Heart left ventricle (tissue), 16 donors: ENCODE measurements at places on chromosomes 7 and 10. TPM values are rescaled to one million over a fixed set of nuclear protein-coding genes. Genes with fewer than 3 reads are reported as not detected.

Gene ZCWPW1
- polyA plus RNA-seq: 5.1 TPM

Gene FKBP9
- 56.2 TPM for polyA plus RNA-seq

Gene GSAP
- polyA plus RNA-seq: 1.7 TPM

Gene CNPY1
- not detected for polyA plus RNA-seq

Gene RNF148
- polyA plus RNA-seq: 0.19 TPM

Gene PAPSS2
- polyA plus RNA-seq: 1.9 TPM

Gene NAT16
- not detected for polyA plus RNA-seq

Gene PRKG1
- 5.5 TPM for polyA plus RNA-seq

- no peak for DNase-seq
These were observed 65.9 kb downstream of the FGFR2 start for GRCh38 chr10:121532292-121532864.

GRCh38 chr7:127146746-127147536 lies 105.8 kb downstream of the GRM8 start:
- no peak for DNase-seq

DNA sequence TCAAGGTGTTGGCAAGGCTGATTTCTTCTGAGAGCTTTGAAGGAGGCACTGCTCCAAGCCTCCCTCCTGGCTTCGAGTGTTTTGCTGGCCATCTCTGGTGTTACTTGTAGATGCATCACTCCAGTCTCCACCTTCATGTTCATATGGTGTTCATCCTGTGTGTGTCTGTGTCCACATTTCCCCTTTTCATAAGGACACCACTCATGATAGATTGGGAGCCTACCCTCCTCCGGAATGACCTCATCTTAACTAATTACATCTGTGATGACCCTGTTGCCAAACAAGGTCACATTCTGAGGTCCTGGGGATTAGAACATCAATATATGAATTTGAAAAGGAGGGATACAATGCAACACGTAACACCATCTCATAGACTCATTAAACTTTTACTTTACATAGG lies 119.0 kb downstream of the CREB5 start:
- DNase-seq: no peak

DNA sequence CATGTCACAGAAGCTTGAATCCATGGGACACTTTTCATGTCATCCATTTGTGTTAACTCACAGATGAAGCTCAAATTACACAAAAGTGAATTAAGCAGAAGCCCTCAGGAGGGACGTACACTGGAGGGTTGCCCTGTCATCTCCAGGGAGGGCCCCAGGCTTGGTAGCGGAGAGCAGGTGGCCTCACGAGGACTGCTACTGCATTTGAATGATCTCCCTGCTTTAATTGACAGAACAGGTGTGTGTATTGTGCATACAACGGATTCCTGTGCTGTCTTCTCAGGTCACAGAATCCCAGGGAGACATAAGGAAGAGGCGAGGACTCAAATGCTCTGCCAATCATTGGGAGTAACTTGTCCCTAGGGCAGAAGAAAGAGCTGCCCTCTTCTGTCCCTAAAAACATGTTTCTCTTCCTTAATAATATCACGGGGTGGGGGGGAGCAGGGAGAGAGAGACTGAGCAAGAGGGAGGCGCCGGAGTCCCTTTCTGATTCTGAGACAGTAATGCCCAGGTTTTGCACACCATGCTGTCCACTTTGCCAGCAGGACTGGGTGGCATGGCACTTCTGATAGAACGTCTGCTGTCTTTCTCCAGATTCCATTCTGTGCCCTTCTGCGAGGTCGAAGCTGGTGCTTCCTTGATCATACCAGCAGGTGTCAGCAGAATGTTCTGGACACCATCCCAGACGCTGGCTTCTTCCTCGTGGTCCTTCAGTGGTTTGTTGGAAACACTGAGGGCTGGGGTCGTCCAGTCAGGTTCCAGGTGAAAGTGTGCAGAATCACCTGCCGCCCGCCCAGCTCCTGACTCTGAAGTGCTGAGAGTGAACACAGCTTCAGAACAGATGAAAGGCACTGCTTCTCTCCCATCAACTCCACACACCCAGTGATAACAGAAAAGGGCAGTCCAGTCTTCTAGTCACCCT lies 26.2 kb upstream of the RASGEF1A start:
- peak; percentile 23 for DNase-seq

- DNase-seq: no peak
These were observed 9.2 kb upstream of the HNRNPF start for GRCh38 chr10:43417950-43418768.

- no peak for DNase-seq
These were observed 492.9 kb downstream of the PTPRN2 start for GRCh38 chr7:158094671-158095226.

GRCh38 chr10:80108576-80109239 lies 23.8 kb upstream of the PLAC9 start:
- no peak for DNase-seq

- DNase-seq: no peak
These were observed 980 bp downstream of the FHIP2A start for GRCh38 chr10:114822444-114823076.

DNA sequence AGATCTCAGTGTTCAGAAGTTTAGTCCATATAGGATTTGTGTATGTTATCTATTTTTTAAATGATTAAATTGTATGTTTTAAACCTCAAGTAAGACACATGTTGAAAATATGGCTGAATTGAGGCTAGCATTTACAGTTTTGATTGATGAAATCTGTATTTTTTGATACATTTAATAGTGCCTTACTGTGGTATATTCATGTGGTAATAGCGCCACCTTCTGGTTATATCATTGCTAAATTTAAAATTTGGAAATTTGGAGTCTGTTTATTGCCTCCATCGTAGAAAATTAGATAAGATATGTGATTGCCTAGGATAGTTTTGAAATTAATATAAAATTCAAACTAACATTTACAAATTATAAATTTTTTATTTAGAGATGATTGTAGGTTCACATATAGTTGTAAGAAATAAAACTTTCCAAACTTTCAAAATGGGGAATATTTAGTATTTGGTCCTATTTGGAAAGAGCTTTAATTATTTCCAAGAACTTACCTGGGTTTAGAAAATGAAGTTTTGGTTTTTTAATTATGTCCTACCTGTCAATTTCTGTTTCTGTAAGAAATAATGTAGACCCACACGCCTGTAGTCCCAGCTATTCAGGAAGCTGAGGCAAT lies 19.1 kb upstream of the ARMS2 start:
- DNase-seq: no peak

- DNase-seq: peak; percentile 42
These were observed 186.8 kb downstream of the USP6NL start for GRCh38 chr10:11424456-11425295.

DNA sequence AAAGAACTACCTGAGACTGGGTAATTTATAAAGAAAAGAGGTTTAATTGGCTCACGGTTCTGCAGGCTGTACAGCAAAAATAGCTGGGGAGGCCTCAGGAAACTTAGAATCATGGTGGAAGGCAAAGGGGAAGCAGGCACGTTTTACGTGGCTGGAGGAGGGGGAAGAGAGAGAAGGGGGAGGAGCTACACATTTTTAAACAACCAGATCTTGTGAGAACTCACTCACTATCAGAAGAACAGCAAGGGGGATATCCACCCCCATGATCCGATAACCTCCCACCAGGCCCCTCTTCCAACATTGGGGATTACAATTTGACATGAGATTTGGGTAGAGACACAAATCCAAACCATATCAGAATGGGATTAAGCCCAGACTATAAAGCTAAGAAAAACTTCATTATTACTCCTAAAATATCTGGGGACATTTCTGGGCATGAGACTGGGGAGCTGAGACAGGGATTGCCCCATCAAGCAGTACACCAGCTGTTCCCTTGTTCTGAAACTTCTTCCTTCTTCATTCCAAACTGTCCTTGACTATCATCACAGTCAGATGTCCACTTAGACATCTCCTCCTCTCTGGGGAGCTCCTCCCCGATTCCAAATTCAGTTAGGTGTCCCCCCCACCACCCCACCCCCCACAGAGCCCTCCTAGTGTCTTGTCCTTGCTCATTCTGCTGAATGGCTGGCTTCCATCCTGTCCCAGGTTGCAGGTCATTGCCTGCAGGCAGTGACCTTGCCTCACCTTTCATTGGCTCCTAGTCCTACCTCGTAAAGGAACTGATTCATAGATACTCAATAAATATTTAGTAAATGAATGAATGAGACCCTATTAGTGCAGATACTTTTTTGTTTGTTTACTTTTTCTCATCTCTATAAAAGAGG lies 132.6 kb downstream of the EVX1 start:
- no peak for DNase-seq

GRCh38 chr7:8178353-8178752 lies 83.6 kb downstream of the ICA1 start:
- DNase-seq: no peak

DNA sequence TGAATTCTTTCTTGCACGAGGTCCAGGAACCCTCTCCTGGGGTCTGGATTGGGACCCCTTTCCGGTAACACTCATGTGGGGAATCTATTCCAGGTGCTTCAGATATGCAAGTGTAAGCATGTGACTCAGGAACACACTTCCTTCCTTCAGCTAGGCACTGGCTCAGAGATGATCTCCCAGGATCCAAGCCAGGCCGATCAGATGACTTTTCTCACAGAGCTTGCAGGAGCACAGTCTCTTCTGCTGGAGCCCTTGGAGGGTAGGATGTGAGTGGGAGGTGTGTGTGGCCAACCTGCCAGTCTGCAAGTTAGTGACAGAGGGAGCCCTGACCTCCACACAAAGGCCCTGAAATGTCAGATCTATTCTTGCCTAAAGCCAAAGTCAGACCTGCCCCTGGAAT lies 108.3 kb downstream of the CPXM2 start:
- no peak for DNase-seq

DNA sequence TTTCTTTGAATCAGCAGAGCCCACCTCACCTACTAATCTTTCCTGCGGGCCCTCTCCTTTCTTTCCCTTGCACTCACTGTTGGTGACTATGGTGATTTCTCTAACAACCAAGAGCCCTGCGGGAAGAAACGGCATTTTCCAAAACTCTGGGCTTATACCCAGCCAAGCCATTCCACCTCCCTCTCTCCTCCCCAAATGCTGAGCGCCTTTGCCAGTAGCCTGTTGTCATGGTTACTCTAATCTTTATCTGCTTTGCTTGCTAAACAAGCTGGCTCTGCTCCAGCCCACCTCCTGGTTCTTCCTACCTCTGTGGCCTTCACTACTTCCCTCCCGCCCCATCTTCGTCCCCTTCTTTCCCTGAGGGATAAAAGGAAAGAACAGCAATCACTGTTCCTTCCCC lies 86.7 kb downstream of the DGKI start:
- no peak for DNase-seq

GRCh38 chr7:113030489-113030888 lies 56.1 kb downstream of the GPR85 start:
- no peak for DNase-seq

GRCh38 chr10:90862908-90863514 lies 5.2 kb upstream of the HTR7 start:
- no peak for DNase-seq

DNA sequence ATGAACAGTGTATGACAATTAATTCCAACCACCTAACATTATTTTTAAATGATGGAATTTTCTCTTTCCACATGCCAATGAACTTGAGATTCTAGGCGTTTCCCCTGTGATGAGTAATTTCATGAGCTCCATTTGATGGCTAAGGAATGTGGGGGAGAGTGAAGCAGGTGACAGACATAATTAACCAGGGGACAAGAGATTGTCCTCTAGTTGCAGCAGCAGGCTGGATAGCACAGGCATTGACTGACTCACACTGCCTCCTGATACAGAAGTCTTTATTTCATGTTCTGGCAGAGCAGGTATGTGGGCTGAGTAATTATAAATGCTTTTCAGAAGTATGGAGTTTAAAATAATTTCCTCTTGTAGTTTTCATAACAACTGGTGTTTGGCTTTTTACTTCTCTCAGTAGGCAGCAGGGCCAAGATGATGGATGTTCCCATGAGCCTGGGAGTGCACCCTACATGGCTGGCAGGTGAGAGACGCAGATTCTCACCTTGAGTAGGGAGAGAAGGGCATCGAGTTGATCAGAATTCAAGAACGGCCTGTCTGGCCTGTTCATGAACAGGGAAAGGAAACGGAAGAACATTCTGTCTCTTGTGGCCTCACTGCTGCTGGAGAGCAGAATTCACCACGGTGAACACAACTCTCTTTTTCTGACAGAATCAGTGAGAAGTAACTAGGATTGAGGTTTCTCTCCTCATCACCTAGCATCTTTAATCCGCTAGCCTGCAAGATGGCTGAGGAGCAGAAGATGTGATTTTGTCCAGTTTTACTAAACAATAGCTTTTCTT lies 118.8 kb downstream of the AOAH start:
- DNase-seq: no peak

DNA sequence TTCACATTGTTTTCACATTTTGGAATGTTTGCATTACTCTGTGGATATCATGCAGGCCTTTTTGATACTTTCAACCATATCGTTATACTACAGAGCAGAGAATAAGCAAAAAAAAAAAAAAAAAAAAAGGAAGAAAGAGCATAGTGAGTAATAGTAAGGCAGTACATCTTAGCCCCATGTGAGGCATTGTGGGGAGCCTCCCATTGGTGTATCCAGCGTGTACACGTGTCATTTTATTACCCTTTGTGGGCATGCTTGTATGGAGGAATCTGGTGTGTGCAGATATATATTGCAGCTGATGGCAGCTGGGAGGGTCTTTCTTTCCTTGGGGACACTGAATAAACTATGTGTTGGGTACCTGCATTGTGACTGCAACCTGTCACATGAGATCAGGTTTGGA lies 19.6 kb downstream of the R3HCC1L start:
- DNase-seq: no peak

GRCh38 chr10:35320341-35320740 lies 16.0 kb upstream of the CCNY start:
- no peak for DNase-seq

GRCh38 chr7:101166909-101167644 lies 1.7 kb upstream of the VGF start:
- no peak for DNase-seq

DNA sequence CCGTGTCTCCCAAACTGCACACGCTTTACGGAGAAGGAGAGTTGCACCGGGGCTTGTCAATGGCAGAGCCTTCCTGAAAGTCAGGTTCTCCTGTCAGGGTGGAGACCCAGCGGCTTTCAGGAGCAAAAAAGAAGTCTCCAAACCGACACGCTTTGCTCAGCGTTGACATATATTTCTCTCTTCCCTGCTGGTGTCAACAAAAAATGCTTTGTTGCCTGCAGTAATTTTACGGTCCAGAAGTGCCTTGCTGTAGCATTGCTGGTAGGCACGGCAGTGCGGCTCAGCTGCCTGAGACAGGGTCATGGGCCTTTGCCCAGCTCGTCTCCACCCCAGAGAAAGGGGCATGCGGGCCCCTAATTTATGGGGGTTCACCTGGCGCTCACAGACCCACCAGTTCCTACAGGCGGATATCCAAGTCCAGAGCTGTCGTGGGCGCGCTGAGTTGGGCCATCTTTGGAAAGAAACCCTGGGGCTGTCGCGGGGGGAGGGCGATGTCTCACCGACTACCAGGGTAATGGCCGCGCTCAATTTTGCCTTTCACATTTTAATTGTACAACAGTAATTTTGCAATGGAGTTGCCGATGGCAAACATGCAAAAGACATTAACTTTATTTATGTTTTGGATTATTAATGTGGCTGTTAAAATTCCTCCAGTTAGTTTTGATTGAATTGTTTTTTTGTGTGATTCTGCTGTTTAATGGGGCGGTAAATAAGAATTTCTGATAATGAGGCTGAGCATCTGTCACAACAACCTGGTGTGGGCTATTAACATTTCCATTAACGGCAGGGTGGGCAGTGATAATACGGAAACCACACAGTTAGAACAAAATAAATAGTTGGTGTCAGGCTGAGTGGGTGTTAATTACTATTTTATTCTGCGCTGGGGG lies 478.2 kb upstream of the FOXK1 start:
- no peak for DNase-seq

GRCh38 chr7:39880556-39880955 lies 69.5 kb upstream of the CDK13 start:
- no peak for DNase-seq

- DNase-seq: no peak
These were observed 33.4 kb upstream of the KNDC1 start for GRCh38 chr10:133126431-133127290.
